ENCODE measurements at places on chromosomes 16 and 17.

DNA sequence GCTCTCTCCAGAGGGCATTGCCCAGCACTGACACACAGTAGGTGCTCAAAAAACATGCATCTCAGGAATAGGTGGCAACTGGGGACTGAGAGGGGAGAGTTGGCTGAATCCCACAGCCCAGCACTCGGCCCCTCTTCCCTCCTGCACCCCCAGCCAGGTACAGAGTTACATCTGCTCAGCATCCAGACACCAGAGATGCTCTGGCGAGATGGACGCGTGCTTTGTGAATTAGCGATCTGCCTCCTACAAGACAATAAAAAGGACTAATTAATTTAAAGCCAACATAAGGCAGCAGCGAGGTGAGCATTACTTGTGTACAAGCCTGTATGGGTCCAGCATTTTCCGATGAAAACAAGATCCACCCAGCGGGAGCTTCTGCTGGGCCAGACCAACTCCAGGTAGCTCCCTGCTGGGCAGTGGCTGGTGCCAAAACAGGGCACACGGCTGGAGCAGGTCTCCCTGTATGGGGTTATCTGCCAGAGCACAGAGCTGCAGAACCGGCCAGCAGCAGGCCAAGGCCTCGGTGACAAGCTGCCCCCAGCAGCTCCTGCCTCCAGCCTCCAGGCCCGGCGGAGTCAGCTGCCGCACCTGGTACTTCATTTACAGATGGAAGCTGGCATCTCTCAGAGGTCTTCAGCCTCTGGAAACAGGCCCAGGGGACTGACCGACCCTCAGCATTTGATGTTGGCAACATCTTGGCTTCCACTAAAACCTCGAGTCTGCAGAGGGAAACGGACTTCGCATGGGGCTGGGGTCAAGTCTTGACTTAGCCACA, 219.7 kb upstream of the SDK2 start:
- no peak for DNase-seq

- DNase-seq, result no peak
Observed at GRCh38 chr16:84071121-84071520, 28.5 kb upstream of the SLC38A8 start.

DNA sequence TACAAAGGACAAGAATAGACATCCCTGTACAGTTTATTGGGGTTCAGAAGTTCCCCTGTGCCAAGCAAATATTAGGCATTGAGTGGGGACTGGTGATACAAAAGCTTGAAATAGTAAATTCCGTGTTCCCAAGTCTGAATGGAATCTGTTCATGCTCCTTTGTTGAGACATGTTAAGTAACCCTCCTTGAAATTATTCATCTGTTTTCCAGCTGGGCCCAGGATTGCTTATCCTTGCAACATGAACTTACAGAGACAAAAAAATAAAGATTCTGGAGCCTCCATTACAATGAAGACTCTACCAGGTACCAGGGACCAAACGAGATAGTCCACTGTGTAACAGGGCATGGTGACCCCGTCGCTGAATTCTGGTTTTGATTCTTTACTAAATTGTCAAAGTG, 6.1 kb upstream of the CCL8 start:
- no peak for DNase-seq

- no peak for DNase-seq
Observed at GRCh38 chr16:64589836-64590235, 532.0 kb downstream of the CDH11 start.

DNA sequence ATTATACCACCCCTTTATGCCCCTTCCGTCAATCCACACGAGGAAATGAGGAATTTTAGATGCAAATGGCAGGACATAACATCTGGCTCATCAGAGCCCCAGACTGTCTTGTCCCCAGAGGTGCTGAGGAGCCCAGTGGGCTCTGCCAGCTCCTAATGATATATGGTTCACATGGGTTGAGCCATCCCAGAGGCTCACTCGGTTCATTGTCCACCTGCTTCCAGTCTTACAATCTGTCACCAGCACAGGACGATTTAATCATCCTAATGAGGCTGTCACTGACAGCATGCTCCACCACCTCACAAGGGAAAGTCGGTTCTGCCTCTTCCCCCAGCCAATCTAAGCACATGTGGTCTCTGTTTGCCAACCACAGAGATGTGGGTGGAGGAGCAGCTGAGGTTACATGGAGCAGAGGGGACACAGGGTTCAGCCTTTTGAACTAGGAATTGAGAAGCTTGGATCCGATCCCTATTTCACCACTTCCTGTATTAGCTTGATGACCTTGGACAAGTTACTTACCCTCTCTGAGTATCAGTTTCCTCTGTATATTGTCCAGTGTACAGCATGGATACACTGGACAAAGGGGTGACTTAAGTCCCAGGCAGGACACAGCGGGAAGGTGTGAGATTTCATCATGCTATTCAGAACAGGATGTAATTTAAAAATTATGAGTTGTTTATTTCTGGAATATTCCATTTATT, 27.0 kb upstream of the DHX8 start:
- DNase-seq, result no peak

DNA sequence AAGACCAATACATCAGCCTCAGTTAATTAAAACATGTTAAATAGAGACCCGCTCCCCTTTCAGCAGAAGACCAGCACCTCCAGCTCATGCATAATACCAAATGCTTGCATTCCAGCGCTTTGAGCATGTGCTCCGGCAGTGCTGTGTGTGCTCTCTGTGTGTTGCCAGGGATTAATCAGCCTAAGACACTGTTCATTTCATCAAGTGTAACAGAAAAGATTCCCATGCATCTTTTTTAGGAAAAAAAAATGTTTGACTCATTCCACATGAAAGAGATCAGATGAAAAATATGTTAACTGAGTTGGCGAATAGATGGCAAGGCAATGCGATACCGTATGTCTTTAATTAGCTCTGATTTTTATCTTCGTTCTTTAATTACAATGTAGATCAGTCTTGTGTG, 187.6 kb downstream of the RPTOR start:
- no peak for DNase-seq

Measured in stimulated activated CD8-positive, alpha-beta memory T cell treated with anti-CD3 and anti-CD28 coated beads, Interleukin-7, amount 100 ng/mL, for 1 hour (primary cell).